ENCODE measurements at places on chromosomes 1 and 21.

- no peak for DNase-seq
Observed at GRCh38 chr1:9419369-9420041, 119.8 kb upstream of the SLC25A33 start.

- DNase-seq, result no peak
Observed at GRCh38 chr1:236736761-236737160, 50.5 kb downstream of the ACTN2 start.

GRCh38 chr1:50218344-50219120, 109.8 kb downstream of the ELAVL4 start:
- DNase-seq, result no peak

DNA sequence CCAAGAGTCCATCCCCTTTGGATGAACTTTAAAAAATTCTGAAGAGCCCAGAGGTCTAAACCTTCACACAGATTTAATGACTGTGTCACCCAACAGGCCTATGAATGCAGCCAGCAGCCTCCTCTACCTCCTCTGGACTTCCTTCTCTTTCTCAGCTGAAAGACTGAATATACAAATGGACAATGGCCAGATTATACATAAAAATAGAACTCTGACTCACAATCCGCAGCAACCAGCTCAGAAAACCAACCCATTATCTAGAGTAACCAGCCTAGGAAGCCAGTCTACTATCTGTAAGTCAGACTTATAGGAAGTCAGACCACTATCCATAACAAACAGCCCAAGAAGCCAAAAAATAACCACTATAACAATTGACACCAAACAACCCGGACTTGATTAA, 224.5 kb downstream of the ASTN1 start:
- no peak for DNase-seq

Data from NCI-H1048 (cell line).